ENCODE measurements at places on chromosomes 4 and X. TPM values are rescaled to one million over a fixed set of nuclear protein-coding genes. Genes with fewer than 3 reads are reported as not detected.

The ADGRL3 gene
- polyA plus RNA-seq, result 111 TPM

The KDR gene
- polyA plus RNA-seq, result 34.9 TPM

The CSAG3 gene
- not detected for polyA plus RNA-seq

The RHOH gene
- polyA plus RNA-seq, result 1.1 TPM

DNA sequence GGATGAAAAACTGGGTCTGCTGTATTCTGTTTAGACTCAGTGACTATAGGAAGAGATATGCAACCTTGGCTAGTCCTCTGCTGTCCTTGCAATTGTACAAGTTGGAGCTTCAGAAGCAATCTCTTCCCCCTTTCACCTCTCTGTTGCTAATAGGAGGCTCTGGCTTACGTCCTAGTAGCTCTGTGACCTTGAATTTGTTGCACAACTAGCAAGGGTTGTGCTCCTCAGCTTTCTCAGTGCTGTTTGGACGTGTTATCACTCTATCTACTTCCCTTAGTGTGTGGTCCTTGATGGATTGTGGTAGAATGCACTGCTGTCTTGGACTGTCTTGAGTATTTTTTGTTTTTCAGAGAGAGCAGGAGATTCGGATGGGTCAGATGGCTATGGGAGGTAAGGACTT lies 3.4 kb upstream of the ITGB1BP2 start:
- no peak overlapping the region for H3K27ac ChIP-seq
- H3K27me3 ChIP-seq, result no peaks in the 10 kb centered on the region
- no peak for DNase-seq
- peaks cover 32% of the 10 kb centered on the region for H3K36me3 ChIP-seq
- no peak overlapping the region for H3K4me3 ChIP-seq

GRCh38 chr4:5037553-5038551 lies 13.4 kb upstream of the STK32B start:
- no peaks in the 10 kb centered on the region for H3K27me3 ChIP-seq
- peaks cover 9% of the 10 kb centered on the region for H3K4me1 ChIP-seq
- DNase-seq, result no peak
- H3K4me3 ChIP-seq, result no peak overlapping the region
- H3K27ac ChIP-seq, result no peak overlapping the region

DNA sequence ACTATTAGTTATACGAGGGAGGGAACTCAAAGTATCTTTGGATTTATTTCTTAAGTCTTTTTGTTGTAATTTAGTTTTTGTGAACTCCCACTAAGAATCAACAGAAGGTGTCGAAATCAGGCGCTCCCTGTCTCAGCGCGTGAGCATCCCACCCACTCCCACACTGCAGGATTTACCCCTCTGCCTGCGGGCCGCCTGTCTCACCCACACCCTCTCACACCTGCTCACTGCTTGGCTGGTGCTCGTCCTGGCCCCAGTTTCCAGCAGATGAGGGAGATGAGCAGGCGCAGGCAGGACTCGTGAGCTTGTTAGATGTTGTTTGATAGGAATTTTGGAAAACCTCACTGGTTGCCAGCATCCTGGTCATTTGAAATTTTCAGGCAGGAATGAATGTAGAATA lies 20.8 kb upstream of the HGFAC start:
- DNase-seq, result no peak
- no peak overlapping the region for H3K4me3 ChIP-seq
- no peaks in the 10 kb centered on the region for H3K4me1 ChIP-seq
- no peak overlapping the region for H3K27ac ChIP-seq

DNA sequence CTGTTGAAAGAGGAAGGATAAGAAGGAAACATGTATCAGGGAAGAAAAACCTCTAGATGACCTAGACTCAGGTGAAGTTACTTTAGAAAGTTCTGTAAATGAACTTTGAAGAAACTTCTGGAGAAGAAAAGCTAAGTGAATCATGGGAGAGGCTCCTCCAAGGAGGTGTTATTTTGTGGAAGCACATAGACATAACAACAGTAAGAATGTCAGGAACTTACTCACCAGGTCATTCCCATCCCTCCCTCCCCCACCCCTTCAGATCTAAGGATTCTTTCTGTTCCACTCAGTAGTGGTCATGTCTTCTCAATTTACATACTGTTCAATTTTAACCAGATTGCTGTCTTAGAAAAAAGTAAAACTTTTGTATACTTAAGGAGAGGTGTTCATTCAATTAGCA lies 310.5 kb upstream of the DDX53 start:
- no peak for DNase-seq
- H3K27me3 ChIP-seq, result no peaks in the 10 kb centered on the region
- no peak overlapping the region for H3K4me3 ChIP-seq

GRCh38 chr4:153936121-153936520 lies 147.2 kb upstream of the SFRP2 start:
- peaks cover 7% of the 10 kb centered on the region for H3K4me1 ChIP-seq
- H3K27me3 ChIP-seq, result no peaks in the 10 kb centered on the region
- no peak overlapping the region for H3K4me3 ChIP-seq
- no peaks in the 10 kb centered on the region for H3K36me3 ChIP-seq

DNA sequence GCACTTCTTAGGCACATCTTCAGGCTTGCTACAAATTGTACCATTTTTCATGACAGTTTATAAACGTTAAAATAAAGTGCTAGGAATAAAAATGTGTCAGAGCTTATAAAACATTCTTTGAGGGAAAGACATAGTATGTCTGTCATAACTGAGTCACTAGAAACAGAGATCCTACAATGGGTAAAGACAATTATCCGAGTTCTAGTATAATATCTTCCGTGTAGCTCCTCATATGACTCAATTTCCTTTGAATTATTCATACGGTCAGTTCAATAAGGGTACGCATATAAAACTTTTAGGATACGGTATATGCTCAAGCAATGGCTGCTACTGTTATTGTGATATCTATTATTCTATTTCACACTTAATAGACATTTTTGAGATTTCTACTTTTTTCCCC lies 349.1 kb downstream of the PCDH10 start:
- no peaks in the 10 kb centered on the region for H3K36me3 ChIP-seq
- H3K27ac ChIP-seq, result no peak overlapping the region
- H3K27me3 ChIP-seq, result no peaks in the 10 kb centered on the region
- H3K4me1 ChIP-seq, result no peaks in the 10 kb centered on the region
- DNase-seq, result no peak
- H3K4me3 ChIP-seq, result no peak overlapping the region

DNA sequence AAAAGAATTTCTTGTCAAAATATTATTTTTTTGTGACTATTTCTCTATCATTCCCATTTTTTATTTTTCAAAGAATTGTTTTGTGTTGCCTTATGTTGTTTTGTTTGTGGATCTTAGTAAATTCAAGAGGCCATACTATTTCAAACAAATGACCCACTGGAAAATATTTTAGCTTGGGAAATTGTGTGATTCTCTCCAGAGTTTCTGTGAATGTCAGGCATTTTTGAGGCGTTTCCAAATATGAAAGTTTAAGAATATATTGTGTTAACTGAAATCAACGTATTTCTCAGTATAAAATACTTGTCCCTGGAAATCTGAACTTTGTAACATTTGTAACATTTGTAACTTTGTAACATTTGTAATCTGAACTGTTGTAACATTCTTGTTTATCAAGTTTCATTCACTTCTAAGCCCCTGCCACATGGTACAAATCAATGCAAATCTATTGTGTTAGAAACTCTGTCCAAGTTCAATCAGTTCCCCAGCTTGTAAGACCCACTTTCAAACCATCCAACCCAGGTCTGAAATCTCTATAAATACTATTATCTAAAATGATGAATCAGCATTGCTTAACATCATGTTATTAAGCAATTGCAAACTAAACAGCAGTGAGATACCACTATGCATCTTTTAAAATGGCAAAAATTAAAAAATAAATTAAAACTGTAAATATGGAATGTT lies 465.4 kb upstream of the GRID2 start:
- H3K27me3 ChIP-seq, result no peaks in the 10 kb centered on the region
- no peak for DNase-seq
- no peak overlapping the region for H3K4me3 ChIP-seq
- H3K36me3 ChIP-seq, result no peaks in the 10 kb centered on the region
- no peaks in the 10 kb centered on the region for H3K4me1 ChIP-seq
- H3K27ac ChIP-seq, result no peak overlapping the region

DNA sequence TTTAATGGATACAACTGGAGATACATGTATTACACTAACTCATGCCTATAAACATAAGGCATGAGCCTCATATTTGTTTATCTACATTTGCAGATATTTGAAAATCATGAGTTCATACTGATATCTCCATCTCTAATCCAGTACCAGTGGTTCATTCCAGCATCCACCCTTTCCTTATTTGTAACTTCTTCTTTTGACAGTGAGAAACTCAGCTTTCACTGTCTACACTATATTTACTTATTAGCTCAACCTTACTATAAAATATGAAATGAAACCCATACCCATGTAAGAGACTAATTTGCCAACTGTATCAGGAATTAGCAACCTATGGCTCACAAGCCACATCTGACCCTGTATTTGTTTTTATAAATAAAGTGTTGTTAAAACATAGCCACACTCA lies 161.9 kb upstream of the GPRIN3 start:
- H3K27ac ChIP-seq, result no peak overlapping the region
- no peaks in the 10 kb centered on the region for H3K4me1 ChIP-seq
- H3K27me3 ChIP-seq, result no peaks in the 10 kb centered on the region
- H3K4me3 ChIP-seq, result no peak overlapping the region
- DNase-seq, result no peak

Data from spinal cord (tissue), 10 donors.